A549 treated with CpdA at 1 μM for 4 hours (cell line): ENCODE measurements at places on chromosomes 4 and X. TPM values are rescaled to one million over a fixed set of nuclear protein-coding genes. Genes with fewer than 3 reads are reported as not detected.

The KLHL34 gene
- total RNA-seq, result not detected in 5 replicates

The XPNPEP2 gene
- total RNA-seq, result not detected in 5 replicates

The BST1 gene
- 15.8 to 20.7 TPM (median 18.2 TPM) in 5 replicates for total RNA-seq

The SPANXA1 gene
- total RNA-seq, result 0.21 to 0.27 TPM (median 0.21 TPM) in 3 of 5 replicates, not detected in the others

The NRK gene
- not detected in 5 replicates for total RNA-seq

The MMRN1 gene
- not detected in 5 replicates for total RNA-seq

The ADGRG4 gene
- not detected in 5 replicates for total RNA-seq

The ARX gene
- 0.27 to 0.37 TPM (median 0.35 TPM) in 5 replicates for total RNA-seq

The TMPRSS11B gene
- not detected in 5 replicates for total RNA-seq

The USP26 gene
- not detected in 5 replicates for total RNA-seq

The EGF gene
- total RNA-seq, result 0.13 to 1.9 TPM (median 0.42 TPM) in 5 replicates

The CT55 gene
- not detected in 5 replicates for total RNA-seq

The GCNA gene
- total RNA-seq, result 0.76 to 1.7 TPM (median 1.2 TPM) in 5 replicates

The DSPP gene
- not detected in 5 replicates for total RNA-seq

The TMEM156 gene
- 19.3 to 27.3 TPM (median 23.0 TPM) in 5 replicates for total RNA-seq

The SSX4 gene
- not detected in 5 replicates for total RNA-seq
